Hepatocyte (in vitro differentiated cells): ENCODE measurements at places on chromosomes 6 and 20. TPM values are rescaled to one million over a fixed set of nuclear protein-coding genes. Genes with fewer than 3 reads are reported as not detected.

DNA sequence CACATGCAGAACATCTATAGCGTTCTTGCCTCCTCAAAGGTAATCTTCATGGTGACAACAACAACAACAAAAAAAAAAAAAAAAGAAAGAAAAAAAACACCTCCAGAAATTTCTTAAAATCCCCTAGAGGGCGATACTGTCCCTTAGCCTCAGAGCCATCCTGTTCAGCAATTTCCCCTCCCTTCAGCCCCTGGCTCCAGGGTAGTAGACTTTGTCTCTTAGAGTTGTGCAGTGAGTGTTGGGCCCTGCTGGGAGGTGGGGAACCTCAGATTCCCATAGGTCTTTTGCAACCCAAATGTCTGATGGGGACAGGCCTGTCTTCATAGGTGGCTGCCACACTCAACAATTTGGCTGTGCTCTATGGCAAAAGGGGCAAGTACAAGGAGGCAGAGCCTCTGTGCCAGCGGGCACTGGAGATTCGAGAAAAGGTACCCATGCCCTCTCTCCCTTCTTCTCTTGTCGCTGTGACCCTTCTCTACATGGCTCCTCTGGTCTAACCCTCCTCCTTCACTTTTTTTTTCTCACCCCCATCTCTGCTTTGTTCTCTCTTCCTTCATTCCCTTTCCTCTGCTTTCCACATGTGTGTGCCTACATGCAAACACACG is 6.0 kb upstream of the PTK7 start:
- peak; percentile 76 for DNase-seq
- H3K27me3 ChIP-seq, result no peaks in the 10 kb centered on the region
- no peak overlapping the region for H3K27ac ChIP-seq
- no peak overlapping the region for H3K4me3 ChIP-seq
- H3K36me3 ChIP-seq, result no peaks in the 10 kb centered on the region

DNA sequence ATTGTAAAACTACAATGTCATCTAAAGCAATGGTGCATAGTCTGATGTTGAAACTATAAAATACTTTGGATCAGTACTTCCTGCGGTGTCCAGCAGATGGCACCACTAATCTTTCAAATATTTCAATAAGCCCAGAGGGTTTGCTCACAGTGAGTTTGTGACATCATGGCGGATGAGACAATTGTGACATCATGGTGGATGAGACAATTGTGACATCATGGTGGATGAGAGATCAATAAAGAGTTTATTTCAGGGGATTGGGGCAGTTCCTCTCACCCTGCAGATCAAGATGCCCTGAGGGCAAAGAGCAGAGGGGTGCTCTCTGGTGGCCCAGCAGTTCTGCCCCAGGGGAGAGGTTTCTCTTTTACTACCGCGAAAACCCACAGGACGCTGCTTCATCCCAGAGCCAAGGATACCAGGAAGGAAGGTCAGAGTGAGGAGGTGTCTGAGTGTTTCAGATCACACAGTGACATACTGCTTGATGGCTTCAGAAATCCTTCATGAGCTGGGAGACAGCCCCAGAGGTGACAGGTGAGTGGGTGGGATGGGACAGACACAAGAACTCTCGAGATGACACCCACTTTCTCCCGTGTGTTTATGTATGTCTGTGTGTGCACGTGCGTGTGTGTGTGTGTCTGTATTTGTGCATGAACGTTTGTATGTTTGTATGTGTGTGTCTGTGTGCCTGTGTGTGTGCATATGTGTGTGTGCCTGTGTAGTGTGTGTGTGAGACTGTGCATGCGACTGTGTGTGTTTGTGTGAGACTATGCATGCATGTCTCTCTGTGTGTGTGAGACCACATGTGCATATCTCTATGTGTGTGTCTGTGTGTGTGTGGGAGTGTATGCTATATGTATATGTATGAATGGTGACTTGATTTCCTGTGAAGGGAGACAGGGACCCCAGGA is 7.3 kb upstream of the ULBP2 start:
- peak; percentile 80 for DNase-seq
- peaks cover 5% of the 10 kb centered on the region for H3K4me1 ChIP-seq
- H3K36me3 ChIP-seq, result no peaks in the 10 kb centered on the region
- H3K27ac ChIP-seq, result no peak overlapping the region
- no peak overlapping the region for H3K4me3 ChIP-seq

DNA sequence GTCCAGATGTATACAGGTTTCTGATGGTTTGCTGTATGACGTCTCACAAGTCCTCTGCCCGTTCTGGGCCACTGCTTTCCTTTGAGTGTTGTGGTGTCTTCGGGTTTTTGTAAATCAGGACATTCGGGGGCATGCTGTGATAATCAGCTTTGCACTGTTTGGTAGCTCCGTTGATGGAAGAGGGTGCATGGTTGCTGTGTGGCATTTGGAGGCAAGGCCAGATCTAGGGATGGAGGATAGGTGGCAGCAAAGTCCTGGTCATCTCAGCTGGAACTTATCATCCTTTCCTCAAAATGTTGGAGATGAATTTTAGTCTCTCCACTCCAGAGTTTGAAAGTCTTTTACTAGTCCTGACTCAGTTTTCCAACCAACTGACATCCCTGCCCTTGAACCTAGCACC is 91.0 kb downstream of the SCP2D1 start:
- H3K36me3 ChIP-seq, result no peaks in the 10 kb centered on the region
- no peaks in the 10 kb centered on the region for H3K27me3 ChIP-seq
- no peak overlapping the region for H3K27ac ChIP-seq
- H3K4me3 ChIP-seq, result no peak overlapping the region
- DNase-seq, result peak; percentile 23

The SCRT2 gene
- polyA plus RNA-seq, result not detected in 2 replicates

The PLA2G7 gene
- 1.6 TPM in 1 of 2 replicates, not detected in the other for polyA plus RNA-seq

- no peak overlapping the region for H3K4me3 ChIP-seq
- H3K36me3 ChIP-seq, result no peaks in the 10 kb centered on the region
- no peaks in the 10 kb centered on the region for H3K4me1 ChIP-seq
- no peak overlapping the region for H3K27ac ChIP-seq
- H3K27me3 ChIP-seq, result no peaks in the 10 kb centered on the region
- DNase-seq, result peak; percentile 53
These were observed 60.2 kb upstream of the RALY start for GRCh38 chr20:33933469-33933909.

- DNase-seq, result no peak
- no peaks in the 10 kb centered on the region for H3K27me3 ChIP-seq
- no peaks in the 10 kb centered on the region for H3K36me3 ChIP-seq
These were observed 63.8 kb upstream of the FABP7 start for GRCh38 chr6:122715725-122716124.

DNA sequence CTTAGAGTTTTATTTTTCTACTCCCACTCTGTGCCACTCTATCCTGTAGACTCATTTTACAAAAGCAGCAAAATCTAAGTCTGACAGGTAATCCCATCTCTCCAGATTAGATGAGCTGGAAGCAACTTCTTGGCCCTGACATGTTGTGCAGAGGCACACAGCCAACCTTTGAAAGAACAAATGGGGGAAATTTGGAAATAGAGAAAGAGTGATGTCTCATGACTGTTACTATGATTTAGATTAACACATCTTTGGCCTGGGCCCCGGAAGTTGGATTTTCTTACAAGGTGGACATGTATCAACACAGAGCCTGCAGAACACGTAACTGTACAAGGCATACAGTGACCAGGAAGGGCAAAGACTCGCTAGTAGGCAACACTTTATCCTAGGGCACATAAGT is 227.7 kb downstream of the MYLK4 start:
- no peak for DNase-seq
- H3K4me3 ChIP-seq, result no peak overlapping the region
- no peaks in the 10 kb centered on the region for H3K4me1 ChIP-seq
- no peak overlapping the region for H3K27ac ChIP-seq
- no peaks in the 10 kb centered on the region for H3K27me3 ChIP-seq
- H3K36me3 ChIP-seq, result no peaks in the 10 kb centered on the region

GRCh38 chr6:137087902-137088301 is 43.1 kb upstream of the IL20RA start:
- DNase-seq, result no peak
- H3K4me1 ChIP-seq, result no peaks in the 10 kb centered on the region
- no peak overlapping the region for H3K4me3 ChIP-seq
- H3K27me3 ChIP-seq, result no peaks in the 10 kb centered on the region
- no peaks in the 10 kb centered on the region for H3K36me3 ChIP-seq

The TINAG gene
- polyA plus RNA-seq, result 0.26 and 0.76 TPM in 2 replicates

GRCh38 chr6:101181006-101181405 is 212.5 kb upstream of the GRIK2 start:
- H3K27me3 ChIP-seq, result no peaks in the 10 kb centered on the region
- H3K27ac ChIP-seq, result no peak overlapping the region
- no peak overlapping the region for H3K4me3 ChIP-seq
- H3K4me1 ChIP-seq, result no peaks in the 10 kb centered on the region

DNA sequence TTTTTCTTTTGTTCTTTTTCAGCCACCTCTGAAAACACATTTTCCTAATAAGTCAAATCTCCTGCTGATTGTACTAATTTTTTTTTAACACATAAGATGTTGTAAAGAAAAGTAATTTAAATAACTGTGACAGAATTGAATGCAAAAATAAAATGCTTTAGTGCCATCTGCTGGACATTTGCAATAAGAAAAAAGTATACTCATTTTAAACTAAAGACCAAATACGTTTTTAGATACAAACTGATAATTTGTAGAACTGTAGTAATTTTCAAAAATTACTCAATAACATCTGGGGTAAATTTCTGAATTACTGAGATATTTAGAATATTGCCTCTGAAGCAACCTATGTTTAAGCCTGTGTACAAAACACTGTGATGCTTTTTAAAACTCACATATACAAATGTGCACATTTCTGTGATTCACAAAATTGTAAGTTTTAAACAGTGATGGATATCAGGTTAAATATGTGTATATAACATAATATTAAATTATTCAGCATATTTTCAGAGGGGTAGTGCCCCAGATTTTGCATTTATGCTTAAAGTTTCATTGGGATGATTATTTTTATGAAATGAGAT is 198.7 kb downstream of the RIMS1 start:
- H3K27ac ChIP-seq, result no peak overlapping the region
- no peak overlapping the region for H3K4me3 ChIP-seq
- H3K36me3 ChIP-seq, result no peaks in the 10 kb centered on the region
- H3K27me3 ChIP-seq, result no peaks in the 10 kb centered on the region
- no peaks in the 10 kb centered on the region for H3K4me1 ChIP-seq
- peak; percentile 26 for DNase-seq

DNA sequence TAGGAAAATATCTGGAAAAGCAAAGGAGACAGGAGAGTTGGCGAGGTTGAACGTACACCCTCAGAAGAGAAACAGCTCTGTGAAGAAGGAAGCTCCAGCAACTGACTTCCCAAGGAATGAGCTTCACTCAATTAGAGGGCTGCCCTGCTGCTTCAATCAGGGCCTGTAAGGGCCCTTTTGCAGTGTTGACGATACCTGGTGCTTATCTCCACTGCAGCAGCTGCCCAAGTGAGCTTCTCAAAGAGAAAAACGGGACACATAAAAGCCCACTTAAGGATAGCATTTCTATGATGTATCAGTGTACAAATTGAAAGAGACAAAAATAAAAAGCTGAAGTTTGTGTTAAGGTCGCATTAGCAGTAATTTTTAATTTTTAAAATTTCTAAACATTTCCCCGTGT is 16.4 kb downstream of the SEC63 start:
- no peak overlapping the region for H3K27ac ChIP-seq
- H3K4me3 ChIP-seq, result no peak overlapping the region
- H3K27me3 ChIP-seq, result no peaks in the 10 kb centered on the region
- no peaks in the 10 kb centered on the region for H3K36me3 ChIP-seq
- peaks cover 7% of the 10 kb centered on the region for H3K4me1 ChIP-seq
